ENCODE measurements at places on chromosomes 7 and 10.

DNA sequence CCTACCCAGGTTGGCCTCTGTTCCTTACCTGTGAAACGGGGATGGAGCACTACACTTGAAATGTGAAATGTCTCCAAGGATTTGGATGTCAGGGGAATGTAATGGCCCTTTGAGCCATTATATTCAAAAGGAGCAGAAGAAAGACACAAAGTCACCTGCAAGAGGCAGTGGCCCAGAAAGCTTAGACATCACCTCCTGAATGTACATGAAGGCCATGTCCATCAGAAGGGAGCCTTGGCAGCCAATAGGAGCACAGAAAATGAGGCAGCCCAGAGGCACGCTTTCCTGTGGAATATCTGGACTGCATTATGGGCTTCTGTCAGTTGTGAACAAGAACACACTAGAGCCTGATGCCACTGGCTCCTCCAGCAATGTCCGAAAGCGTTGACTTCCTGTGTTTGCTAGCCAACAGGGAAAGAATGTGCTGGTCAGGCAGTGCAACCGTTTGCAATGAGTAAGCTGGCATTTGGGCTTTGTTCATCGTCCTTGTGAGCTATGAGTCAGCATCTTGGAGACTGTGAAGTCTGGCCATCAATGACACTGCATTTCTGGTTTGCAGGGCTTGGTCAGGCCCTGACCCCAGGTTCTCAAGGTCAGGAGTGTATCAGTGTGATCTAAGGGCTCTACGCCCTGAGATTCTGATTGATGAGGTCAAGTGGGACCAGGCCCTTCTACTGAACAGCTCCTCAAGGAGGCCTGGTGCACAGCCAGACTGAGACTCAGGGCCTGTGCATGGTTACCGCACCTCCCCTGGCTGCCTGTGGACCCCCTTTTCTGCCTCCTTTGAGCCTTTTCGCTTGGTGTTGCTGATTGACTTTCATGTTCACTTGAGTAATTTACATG, 222.4 kb downstream of the RPS24 start:
- DNase-seq: no peak

DNA sequence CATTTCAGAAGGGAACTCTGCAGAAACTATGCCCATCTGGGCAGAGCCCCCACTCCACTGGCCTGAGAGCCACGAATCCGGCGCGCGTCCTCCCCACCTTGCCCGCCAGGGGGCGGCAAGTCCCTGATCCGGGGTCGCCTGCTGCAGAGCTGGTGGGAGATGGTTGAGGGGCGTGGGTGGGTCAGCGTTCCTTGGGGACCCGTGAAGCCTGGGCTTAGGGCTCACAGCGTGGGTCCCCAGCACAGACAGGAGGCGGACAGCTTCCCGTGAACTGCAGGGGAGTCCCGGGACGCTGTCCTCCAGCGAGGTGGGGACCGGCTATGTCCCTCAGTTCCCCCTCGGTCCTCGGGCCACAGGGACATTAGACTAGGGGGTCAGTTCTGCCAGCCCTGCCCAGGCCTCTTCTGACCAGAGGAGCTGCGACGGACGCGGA, 585 bp upstream of the POP7 start:
- DNase-seq: peak; percentile 59

GRCh38 chr7:108875139-108875538, 305.5 kb downstream of the DNAJB9 start:
- no peak for DNase-seq

GRCh38 chr10:22335173-22335933, 9.9 kb upstream of the SPAG6 start:
- DNase-seq: no peak

DNA sequence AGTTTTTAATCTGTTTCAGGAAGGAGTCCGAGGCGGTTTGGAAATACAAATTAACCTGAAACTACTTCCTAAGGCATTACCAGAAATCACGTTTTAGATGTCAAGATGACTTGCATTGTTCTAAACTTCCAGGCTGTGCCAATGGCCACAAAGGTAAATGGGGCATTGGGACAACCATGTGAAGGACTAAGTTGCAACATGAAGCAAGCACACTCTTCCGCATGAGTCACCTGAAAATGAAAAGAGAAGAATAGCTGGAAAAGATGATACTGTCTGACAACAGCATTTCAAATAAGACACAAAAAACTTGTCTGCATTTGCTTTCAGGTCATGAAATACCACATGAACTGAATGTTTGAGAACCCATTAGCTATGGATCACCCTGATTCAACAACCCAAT, 262.1 kb downstream of the AHR start:
- no peak for DNase-seq

GRCh38 chr10:99431190-99431760, 851 bp upstream of the GOT1 start:
- no peak for DNase-seq

GRCh38 chr10:118310822-118311221, 31.3 kb downstream of the FAM204A start:
- DNase-seq: no peak

GRCh38 chr7:15461576-15461975, 100.2 kb downstream of the AGMO start:
- DNase-seq: no peak

- no peak for DNase-seq
These were observed 245.4 kb upstream of the GALNT17 start for GRCh38 chr7:70886547-70886946.

DNA sequence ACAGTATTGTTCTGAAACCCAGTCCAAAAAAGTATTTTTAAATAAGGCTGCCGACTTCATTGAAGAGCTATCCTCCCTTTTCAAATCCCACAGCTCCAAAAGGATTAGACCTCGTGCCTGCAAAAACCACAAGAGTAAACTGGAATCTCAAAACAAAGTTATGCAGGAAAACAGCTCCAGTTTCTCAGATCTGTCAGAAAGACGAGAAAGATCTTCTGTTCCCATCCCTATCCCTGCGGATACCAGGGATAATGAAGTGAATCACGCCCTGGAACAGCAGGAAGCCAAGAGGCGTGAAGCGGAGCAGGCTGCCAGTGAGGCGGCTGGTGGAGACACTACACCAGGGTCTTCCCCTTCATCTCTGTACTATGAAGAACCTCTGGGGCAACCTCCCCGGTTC, 12.6 kb downstream of the MYPN start:
- DNase-seq: no peak

DNA sequence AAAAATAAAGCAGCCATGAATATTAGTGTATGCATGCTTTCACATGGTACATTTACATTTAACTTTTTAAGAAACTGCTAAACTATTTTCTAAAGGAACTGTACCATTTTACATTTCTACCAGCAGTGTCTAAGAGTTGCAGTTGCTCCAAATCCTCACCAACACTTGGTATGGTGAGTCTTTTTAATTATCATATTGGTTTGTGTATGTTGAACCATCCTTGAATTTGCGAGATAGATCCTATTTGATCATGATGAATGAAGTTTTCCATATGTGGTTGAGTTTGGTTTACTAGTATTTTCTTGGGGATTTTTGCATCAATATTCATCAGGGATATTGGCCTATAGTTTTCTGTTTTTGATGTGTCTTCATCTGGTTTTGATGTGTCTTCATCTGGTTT, 1057.2 kb downstream of the LRMDA start:
- no peak for DNase-seq

DNA sequence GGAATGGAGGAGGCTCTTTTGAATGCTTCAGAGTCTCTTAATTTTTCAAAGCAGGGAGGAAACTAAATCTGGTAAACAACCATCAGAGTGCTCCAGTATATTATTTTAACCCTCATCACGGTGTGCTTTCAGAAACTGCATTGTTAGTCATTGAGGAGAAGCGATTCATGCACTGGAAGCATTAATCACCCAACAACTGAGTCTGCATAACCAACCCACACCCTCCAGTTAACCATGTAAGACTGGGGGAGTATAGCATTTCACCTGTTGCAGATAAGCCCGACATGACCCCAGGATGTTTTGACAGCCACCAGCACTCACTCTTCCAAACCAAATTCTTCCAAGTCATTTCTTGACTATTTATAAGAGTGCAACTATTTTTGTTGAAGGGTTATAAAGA, 257.6 kb downstream of the GATA3 start:
- DNase-seq: no peak

DNA sequence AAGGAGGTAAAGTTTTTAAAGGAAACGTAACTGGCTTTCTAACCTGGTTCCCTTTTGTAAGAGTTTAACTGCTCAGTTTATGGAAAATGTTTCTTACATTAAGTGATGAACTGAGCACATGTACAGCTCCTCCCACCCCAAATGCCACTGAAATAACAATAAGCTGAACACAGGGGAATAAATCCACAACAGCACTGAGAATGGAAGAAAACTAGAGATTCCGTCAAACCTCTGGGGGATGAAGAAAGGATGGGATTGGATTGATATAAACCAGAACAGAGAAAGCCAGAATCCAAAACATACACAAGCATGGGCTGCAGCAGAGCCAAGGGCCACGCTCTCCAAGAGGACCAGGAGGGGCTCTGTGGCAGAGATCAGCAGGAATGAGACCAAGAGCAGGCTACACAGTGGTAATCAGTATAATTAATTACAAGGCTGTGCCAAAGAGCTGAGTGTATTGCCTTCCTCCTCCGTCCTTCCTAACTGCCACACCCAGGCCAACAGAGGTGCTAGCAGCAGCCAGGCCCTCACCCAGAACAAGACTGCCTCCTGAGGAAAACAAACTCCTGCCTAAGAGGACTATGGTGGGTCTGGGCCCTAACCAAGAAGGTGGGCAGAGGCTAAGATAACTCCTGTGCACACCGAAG, 73.9 kb downstream of the KIAA1549 start:
- DNase-seq: no peak

DNA sequence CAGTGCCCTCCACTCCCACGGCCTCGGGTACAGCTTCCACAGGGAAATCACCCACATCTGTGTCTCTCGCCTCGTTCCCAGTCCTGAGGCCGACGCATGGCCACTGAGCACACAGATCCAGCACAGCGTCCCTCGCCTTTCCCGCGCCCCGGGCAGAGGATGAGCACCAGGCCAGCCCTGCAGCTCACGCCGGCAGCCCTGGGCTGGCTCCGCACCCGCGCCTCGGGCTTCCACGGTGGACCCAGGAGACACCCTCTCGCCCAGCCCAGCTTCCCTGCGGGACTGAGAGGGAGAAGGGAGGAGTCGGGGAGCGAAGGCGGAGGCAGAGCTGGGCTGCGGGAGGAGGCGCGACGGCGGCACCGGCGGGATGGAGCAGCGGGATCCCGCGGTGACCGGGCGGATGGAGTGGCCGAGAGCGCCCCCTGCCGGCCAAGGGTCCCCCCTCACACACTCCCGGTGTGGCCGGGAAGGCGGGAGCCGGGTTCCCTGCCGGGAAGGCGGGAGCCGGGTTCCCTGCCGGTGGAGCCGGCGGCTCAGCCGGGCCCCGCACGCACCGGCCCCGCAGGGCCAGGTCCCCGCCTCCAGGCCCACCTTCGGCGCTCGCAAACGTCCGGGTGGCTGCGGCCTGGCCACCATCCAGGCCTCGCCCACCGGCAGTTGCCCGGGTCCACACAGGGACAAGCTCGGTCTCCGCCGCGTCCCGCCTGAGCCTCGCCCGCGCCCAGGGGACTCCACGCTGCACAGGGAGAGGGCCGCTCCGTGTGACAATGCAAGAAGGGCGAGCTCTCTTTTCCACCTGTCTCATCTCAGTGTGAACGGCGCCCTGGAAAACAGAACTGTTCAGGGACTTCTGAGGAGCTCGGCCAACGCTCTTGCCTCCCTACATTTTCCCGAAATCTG, 110.3 kb upstream of the LANCL2 start:
- peak; percentile 23 for DNase-seq

DNA sequence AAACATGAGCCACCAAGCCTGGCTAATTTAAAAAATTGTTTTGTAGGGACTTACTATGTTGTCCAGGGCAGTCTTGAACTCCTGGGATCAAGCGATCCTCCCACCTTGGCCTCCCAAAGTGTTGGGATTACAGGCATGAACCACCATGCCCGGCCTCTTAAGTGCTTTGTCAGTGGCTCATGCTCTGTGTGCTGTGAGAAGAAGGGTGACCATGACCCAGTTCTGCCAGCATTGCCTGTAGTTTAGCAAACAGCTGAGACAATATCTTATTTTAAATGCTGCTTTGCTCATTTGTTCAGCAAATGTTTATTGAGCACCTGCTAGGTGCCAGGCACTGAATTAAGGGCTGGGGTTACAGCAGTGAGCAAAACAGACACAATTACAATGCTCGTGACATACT, 9.0 kb downstream of the ADCK2 start:
- DNase-seq: no peak

DNA sequence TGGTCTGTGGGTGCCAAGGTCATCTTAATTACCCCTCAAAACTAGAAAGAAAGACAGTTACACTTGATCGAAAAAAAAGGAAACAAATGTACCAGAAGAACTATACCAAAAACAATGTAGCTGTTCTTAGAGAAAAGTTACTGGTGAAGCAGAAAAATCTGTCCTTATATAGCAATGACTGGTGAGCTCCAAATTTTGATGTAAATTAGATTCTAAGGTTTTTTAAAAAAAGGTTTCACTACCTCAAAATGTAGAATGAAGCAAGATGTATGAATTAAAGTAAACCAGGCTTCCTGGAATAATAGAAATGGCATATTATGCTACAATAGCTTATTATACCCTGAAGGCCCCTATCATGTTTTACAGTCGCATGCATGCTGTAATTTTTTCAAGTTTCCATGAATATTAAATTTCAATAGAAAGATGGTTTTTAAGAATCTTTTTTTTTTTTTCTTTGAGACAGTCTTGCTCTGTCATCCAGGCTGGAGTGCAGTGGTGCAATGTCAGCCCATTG, 28.4 kb upstream of the FKBP9 start:
- no peak for DNase-seq

GRCh38 chr10:126402721-126403695, 14.7 kb upstream of the ADAM12 start:
- no peak for DNase-seq

GRCh38 chr7:13748998-13749397, 240.5 kb downstream of the ETV1 start:
- DNase-seq: no peak

- no peak for DNase-seq
These were observed 380.7 kb upstream of the PFKP start for GRCh38 chr10:2686691-2687090.

DNA sequence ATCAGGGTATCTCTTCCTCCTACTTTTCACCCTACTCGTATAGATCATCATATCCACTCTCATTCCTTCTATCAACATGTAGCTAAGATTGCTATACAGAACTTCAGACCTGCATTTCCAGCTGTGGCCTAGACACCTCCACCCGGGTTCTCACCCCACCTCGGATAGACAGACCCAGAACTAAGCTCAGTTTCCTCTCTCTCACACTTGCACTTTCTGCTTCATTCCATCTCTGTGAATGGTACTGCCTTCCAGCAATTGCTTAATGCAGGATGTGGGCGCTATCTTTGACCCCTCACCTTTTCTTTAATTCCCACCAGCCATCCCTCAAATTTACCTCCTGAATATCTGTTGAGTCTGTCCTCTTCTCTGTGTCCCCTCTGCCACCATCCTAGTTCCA, 35.7 kb downstream of the AGK start:
- no peak for DNase-seq

GRCh38 chr7:67018940-67019339, 22.3 kb downstream of the TYW1 start:
- no peak for DNase-seq

Measured in stimulated activated CD8-positive, alpha-beta memory T cell treated with anti-CD3 and anti-CD28 coated beads, Interleukin-4, amount 100 ng/mL, for 4 hours (primary cell).